ENCODE measurements at places on chromosomes 11 and 22.

DNA sequence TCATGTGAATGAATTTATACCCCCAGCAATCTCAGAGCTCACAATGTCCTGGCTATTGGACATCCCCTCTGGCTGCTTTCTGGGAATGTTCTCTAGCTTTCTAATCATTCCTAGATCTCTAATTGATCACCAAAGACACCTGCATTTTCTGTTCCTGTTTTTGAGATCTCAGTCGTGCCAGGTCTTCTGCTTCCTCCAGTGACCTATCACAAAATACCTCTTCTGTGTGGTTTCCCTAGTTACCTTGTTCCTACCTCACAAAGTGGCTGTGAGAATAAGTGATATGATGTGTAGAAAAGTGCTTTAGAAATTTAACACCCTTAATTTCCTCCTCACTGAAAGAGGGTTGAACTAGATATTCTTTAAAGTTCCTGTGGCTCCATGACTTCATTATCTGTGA, 92.2 kb downstream of the LUZP2 start:
- no peaks in the 10 kb centered on the region for H3K4me1 ChIP-seq
- DNase-seq = no peak
- H3K27ac ChIP-seq = no peak overlapping the region
- H3K36me3 ChIP-seq = no peaks in the 10 kb centered on the region
- no peak overlapping the region for H3K4me3 ChIP-seq

- H3K27me3 ChIP-seq = no peaks in the 10 kb centered on the region
- no peaks in the 10 kb centered on the region for H3K36me3 ChIP-seq
- no peaks in the 10 kb centered on the region for H3K4me1 ChIP-seq
- H3K27ac ChIP-seq = no peak overlapping the region
Observed at GRCh38 chr11:76493626-76494539, 49.1 kb downstream of the EMSY start.

GRCh38 chr11:2299773-2300172, 1.9 kb downstream of the C11orf21 start:
- no peak for DNase-seq
- H3K4me1 ChIP-seq = no peaks in the 10 kb centered on the region
- H3K36me3 ChIP-seq = no peaks in the 10 kb centered on the region
- no peak overlapping the region for H3K4me3 ChIP-seq
- no peak overlapping the region for H3K27ac ChIP-seq

GRCh38 chr11:113670149-113670830, 35.8 kb downstream of the TMPRSS5 start:
- H3K36me3 ChIP-seq = no peaks in the 10 kb centered on the region
- no peaks in the 10 kb centered on the region for H3K4me1 ChIP-seq
- no peak overlapping the region for H3K27ac ChIP-seq
- no peaks in the 10 kb centered on the region for H3K27me3 ChIP-seq

- no peaks in the 10 kb centered on the region for H3K36me3 ChIP-seq
- H3K4me3 ChIP-seq = no peak overlapping the region
- H3K27ac ChIP-seq = peak overlapping the region; percentile 36
- DNase-seq = peak; percentile 76
- peaks cover 14% of the 10 kb centered on the region for H3K4me1 ChIP-seq
- no peaks in the 10 kb centered on the region for H3K27me3 ChIP-seq
Observed at GRCh38 chr11:111982019-111982464, 43.2 kb upstream of the DLAT start.

DNA sequence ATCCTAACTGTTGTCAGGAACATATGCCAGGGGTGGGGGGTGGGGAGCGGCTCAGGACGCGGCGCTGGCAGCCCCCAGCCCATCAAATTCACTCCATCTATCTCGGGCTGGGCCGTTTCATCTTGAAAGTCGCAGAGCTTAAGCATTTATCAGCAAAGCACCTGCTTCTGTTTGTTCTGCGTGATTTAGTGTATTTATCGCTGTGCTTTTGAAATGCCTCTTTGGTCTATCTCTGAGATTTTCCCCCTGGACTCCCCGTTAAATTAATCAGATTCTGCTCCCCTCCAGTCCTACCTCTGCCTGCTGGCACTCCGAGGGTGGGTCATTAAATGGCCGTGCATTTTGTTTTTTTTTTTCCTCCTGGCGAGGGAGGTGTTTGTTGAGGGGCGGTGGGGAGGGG, 446.2 kb downstream of the TBC1D22A start:
- no peaks in the 10 kb centered on the region for H3K36me3 ChIP-seq
- no peak overlapping the region for H3K4me3 ChIP-seq
- no peak for DNase-seq
- no peaks in the 10 kb centered on the region for H3K27me3 ChIP-seq
- no peak overlapping the region for H3K27ac ChIP-seq
- no peaks in the 10 kb centered on the region for H3K4me1 ChIP-seq

GRCh38 chr11:121435551-121436511, 16.3 kb upstream of the SORL1 start:
- H3K36me3 ChIP-seq = no peaks in the 10 kb centered on the region
- H3K27ac ChIP-seq = no peak overlapping the region
- H3K4me1 ChIP-seq = no peaks in the 10 kb centered on the region
- no peak for DNase-seq
- H3K4me3 ChIP-seq = no peak overlapping the region
